ENCODE measurements at places on chromosomes 16 and 17.

DNA sequence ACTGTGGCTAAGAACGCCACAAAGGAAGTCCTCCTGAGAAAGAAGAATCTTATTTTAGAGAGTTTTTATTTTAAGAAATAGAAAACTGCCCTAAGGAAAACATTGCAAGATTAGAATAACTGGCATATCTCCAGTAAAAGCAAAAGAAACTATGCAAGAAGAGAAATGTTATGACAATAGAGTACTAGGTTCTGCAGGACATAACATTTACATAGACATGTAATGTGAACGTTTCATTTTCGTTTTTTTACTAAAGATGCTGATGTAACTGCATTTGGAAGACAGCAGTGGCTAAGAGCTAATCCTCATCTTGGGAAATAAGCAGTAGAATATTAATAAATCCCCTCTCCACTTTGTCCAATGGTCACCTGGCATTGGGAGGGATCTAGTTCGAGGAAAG is 7.8 kb upstream of the ASGR2 start:
- DNase-seq, result no peak

GRCh38 chr16:3597676-3598075 is 13.7 kb downstream of the SLX4 start:
- no peak for DNase-seq

DNA sequence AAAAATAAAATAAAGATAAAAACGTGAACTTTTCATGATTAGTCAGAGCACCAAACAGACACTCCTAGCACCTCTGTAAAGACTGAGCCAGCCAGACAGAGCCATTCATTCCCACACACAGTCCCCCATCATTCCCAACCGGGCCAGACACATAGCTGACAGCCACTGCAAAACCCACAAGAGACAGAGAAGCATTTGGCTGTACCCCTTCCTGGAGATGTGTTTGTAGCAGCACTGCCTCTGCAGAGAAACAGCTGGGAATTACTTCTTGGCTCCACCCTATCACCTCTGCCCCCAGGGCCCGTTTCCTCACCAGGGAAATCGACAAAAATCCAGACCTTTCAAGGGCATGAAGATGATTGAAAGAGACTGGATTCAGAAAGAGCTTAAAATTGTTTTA is 46.4 kb downstream of the MYH11 start:
- no peak for DNase-seq

- no peak for DNase-seq
These were observed 364.0 kb upstream of the EEF2KMT start for GRCh38 chr16:5461574-5461973.

DNA sequence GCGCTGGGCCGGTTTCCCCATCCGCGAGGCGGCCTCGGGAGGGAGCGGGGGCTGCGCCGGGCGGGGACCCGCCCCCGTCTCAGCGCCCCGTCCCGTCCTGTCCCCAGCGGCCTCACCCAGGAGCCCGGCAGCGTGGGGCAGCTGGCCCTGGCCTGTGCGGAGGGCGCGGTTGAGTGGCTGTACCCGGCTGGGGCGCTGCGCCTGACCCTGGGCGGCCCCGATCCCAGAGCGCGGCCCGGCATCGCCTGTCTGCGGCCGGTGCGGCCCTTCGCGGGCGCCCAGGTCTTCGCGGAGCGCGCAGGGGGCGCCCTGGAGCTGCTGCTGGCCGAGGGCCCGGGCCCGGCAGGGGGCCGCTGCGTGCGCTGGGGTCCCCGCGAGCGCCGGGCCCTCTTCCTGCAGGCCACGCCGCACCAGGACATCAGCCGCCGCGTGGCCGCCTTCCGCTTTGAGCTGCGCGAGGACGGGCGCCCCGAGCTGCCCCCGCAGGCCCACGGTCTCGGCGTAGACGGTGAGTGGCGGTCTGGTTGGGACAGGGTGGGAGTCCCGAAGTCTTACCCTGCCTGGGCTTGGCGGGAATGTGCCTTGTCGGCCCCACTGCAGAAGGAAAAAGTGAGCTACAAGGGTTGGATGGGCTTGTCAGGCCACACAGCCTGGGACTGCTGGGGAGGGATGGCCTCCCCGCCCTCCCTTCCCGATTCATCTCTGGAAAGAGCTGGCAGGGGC is 720 bp downstream of the METRN start:
- no peak for DNase-seq

- DNase-seq, result no peak
These were observed 256.7 kb downstream of the CBLN1 start for GRCh38 chr16:49024896-49025295.

DNA sequence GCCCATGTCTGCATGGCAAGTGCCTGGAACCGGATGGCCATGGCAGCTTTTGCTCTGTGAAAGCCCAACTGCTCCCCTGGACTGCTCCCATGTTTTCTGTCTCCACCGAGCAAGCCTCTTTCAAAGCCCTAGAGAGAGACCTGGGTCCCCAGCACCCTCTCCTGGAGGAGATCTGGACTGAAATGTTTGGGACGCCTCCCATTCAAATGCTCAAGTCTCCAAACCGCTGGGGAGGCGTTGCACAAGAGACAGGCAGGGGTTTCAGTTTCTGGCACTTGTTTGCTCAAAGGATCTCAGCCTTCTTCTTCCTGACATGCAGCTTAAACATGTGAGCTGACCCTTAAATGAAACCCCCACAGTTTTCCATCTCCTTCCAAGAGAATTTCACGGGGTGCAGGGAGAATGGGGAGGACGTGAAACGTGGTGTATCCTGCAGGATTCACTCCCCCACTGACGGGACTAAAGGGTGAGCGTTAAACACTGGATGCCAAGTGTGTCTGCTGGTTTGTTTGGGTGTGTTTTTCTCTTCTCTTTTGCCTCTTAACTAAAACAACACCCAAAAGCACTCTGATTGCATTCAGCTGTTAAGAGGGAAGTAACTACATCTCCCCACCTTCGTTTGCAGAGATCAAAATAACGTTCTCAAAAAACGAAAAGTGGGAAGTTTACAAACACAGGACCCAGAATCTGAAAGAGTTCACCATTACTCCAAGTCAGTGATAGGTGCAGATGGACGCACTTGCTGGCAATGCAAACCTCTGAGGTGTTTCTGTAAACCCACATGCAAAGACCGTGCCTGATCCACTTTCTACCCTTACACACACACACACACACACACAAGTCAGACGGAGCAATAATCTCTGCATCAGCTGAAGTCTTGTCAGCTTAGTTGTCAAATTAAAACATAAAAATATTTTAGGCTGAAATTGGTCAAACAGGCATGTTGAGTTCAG is 256.9 kb downstream of the C16orf95 start:
- no peak for DNase-seq

- DNase-seq, result no peak
These were observed 114.9 kb downstream of the TRIM37 start for GRCh38 chr17:58991718-58992331.

DNA sequence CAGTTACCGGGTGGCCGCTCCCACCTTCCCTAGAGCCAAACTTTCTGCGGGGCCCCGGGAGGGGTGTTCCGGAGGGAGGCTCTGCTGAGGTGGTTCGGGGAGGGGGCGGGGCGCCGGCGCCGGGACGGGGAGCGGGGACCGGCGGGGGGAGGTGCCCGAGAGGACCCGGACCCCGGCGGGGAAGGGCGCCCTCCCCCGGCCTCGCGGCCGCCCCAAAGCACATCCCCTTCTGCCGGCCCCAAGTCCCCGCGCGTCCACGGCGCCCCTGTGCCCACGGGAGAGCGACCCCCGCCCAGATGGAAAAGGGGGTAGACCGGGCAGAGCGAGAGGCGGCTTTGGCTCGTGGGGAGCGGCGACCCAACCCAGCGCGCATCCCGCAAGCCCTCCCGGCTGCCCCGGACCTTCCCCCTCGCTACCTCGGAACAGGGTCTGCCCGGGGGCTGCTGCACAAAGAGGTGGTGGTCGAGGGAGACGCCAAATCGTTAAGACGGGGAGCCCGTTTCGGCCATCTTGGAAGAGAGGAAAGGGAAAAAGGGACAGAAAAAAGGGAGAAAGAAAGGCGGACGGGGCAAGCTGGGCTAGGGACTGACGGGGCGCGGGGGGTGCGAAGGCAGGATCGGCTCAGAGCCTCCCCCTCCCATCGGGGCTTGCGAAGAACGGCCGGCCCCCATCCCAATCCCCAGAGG is 530 bp downstream of the PCGF2 start:
- DNase-seq, result no peak

GRCh38 chr17:49890852-49891251 is 43.0 kb upstream of the TAC4 start:
- no peak for DNase-seq

- no peak for DNase-seq
These were observed 80.3 kb upstream of the GOT2 start for GRCh38 chr16:58814348-58814801.

DNA sequence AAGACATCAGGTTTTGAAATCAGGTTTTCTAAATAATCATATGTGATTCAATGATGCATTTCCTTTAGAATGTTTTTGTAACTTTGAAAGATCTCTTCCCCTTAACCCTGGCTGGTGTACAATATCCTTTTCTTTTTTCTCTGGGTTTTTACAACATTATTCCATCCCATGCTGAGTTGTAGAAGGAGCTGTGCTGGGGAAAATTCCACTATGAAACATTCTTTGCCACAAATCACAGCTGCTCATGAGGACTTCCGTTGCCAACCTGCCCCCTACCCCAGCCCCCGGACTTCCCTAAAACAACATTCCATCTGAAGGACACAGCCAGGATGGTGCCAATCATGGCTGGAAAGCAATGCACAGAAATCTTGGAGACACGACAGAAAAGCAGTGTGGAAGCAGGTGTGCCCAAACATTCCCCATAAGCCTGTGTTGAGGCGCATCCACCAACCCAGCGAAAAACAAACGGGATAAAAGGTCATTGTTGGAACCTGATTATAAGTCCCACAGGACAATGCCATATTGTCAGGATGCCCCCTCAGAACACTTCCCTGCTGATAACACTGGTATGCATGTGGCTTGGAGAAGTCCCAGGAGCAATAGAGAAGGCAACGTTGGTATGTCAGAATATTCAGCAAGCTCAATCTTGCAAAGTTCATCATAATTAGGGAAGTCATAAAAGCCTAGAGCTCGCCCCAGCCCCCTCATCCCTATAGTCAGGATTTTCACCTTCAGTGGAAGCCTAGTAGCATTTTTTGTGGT is 475.0 kb downstream of the HS3ST3B1 start:
- no peak for DNase-seq

GRCh38 chr16:58331024-58331707 is 36.3 kb upstream of the PRSS54 start:
- DNase-seq, result no peak

DNA sequence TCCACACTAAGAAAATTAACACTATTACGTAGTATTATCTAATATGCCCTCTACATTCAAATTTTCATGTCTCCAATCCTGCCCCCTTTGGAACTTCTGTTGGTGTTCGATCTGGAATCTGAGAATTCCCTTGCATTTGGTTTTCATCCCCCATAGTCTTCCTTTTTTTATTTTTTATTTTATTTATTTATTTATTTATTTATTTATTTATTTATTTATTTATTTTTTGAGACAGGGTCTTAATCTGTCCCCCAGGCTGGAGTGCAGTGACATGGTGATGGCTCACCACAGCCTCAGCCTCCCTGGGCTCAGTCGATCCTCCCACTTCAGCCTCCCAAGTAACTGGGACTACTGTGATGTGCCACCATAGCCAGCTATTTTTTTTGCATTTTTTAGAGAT is 589.3 kb downstream of the MAF start:
- DNase-seq, result no peak

- DNase-seq, result no peak
These were observed 14.4 kb downstream of the SLFN5 start for GRCh38 chr17:35257208-35257659.

DNA sequence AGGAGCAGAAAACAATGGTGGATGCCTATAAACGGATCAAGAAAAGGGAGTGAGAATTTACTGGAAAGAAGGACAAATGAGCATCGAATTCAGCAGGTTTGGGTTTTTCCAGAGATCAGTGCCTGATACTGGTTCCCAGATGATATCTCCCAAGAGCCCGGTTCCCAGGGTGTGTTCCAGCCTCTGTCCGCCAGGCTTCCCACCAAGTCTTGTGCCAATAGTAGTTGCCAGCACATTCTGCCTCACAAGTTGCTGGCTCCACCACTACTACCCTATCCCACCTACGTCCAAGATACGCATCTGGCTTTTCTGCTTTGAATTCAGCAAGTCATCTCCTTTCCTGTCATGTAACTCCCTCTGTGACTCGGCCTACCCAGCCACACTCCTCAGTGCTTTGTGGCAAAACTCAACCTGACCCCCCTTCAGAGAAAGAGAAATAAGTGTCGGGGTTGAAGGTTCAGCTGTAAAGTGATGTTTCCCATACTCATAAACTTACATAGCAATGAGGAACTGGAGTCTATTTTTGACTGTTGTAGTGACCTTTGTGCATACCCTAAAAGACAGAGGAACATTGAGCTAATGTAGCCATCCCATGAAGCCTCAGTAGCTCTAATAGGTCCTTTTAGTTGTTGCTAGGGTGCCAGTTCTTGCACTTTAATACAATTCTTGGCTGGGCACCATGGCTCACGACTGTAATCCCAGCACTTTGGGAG is 277.0 kb downstream of the IRX3 start:
- DNase-seq, result no peak

DNA sequence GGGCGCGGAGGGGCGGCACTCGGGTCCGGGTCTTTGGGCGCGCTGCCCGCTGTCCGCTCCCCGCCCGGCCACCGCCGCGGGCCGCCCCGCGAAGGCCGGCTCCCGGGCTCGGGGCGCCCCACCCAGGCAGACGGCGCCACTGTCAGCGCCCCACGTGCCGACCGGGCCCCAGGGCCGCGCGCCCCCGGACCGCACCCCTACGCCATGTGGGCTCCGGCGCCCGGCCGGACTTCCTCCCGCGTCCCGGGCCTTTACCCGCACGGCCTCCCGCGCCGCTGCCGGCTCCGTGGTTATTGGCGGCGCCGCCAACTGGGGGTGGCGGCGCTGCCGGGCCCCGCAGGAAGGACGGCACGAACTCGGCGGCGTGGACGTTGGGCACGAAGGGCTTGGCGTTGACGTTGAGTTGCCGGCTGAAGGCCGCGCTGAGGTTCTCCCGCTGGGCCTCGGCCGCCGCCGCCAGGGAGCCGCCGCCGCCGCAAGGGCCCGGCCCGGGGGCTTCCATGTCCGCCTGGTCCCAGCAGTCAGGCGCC is 577 bp downstream of the GSPT1 start:
- DNase-seq, result no peak

DNA sequence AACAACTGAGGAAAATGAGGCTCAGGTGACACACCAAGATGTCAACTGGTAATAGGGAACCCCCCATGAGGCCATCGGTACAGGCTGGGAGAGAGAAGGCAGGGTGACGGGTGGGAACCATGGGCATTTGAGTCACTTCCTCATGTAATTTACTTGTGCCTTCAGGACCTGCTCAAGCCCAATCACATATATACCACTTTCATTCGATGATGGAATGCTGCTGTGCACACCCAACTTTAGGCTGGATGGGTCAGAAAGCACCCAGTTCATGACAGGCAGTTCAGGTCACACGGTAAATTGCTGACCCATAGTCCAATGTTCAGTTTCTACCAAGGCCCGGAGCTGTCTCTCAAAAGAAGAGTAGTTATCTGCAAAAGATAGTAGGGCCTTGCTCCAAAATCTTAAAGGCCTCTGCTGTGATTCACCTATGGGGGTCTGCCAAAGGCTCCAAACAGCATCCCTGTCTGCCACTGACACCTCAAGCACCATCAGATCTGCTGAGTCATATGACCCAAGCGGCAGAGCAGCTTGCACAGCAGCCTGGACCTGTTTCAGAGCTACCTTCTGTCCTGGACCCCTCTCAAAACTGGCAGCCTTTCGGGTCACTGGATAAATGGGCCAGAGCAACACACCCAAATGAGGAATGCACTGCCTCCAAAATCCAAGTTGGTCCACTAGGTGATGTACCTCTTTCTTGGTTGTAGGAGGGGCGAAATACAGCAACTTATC is 24.7 kb downstream of the ZZEF1 start:
- DNase-seq, result no peak

- no peak for DNase-seq
These were observed 6.0 kb upstream of the CDC42EP4 start for GRCh38 chr17:73317513-73318426.

- no peak for DNase-seq
These were observed 12.7 kb downstream of the CDC27 start for GRCh38 chr17:47176389-47176826.

All from CD8-positive, alpha-beta memory T cell (primary cell).